M059J (cell line): ENCODE measurements at places on chromosomes 12 and 14.

GRCh38 chr14:47619392-47619791 lies 56.0 kb downstream of the MDGA2 start:
- peak; percentile 31 for DNase-seq

DNA sequence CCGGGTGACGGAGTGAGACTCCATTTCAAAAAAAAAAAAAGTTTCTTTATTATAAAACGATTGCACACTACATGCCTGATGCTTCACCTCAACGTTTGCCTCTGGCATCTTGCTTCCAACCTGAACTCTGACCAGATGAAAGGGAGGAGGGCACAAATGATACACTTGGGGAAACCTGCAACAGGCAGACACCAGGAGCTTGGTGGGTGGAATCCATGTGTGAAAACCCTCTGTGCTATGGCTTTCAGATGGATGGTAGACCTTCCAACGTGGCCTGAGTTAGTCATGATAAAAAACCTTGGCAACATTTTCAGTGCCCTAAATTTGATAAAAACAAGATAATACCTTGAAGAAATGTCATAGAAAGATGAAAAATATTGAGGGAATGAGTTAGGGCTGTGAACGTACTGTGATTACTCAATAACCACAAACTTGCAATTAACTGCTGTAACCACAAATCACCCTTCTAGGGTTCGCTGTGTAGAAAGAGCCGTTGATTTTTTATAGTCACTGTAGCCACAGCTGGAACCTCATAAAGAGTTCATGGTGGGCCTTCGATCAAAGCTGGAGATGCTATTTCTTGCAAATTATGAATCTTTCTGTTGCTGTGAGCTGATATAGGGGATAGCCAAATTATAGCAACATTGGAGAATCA lies 26.1 kb upstream of the GZMB start:
- DNase-seq: peak; percentile 0

DNA sequence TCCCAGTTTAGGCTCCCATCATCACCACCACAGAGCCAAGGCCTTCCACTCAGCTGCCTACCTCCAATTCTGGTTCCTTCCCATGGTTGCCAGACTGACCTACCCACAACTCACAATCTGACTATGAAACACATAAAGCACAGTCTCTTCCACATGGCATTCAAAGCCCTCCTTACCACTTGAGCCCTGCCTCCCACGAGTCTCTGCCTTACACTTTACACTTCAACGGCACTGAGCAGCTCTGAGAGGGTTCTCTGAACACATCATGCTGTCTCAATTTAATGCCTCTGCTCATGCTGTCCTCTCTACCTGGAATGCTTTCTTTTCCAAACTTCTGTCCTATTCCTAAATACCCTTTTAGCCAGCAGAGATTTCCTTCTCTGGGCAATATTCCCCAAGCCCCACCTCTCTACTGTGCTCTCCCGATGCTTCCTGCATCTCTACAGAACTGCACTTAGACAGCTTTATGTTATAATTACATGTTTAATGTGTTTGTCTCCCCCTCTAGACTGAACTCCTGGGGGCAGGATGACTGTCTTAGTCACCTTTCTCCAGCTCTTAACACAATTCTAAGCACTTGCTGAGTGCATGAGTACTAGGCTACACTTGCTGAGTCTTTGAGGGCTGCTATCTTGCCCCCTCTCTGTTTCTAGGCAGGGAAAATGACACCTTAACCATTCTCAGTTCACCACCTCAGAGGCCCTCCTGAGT lies 23.5 kb downstream of the FMNL3 start:
- DNase-seq: no peak

DNA sequence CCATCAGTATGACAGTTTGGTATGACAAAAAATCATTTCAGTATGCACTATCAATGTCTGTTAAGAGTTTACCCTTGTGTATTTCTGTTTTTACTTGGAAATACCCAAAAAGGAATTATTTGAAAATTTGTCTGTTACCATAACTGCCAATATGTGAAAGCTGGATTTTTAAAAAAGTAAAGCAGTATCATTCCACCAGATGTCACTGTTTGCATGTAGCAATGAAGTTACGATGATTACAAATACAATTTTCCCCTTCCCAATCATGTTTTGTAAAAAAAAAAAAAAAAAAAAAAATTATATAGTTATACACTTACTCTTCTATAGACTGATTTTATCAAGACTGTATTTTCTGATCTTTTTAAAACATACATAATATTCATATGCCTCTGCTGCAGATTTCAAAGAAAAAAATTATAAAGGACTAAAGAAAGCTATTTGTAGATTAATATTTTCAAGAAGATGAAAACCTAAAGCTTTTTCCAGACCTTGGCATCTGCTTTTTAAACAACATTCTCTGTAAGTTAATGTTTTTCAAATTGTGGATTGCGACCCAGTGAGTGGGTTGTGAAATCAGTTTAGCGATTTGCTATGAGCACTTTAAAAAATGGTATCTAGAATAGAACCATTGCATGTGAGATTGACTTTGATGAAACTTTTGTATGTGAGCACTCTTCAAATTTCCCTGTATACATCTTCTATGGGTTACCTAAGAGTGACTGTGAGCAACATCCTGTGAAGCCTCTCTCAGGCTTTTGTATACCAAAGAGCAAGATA lies 114.2 kb downstream of the TTC6 start:
- no peak for DNase-seq

- peak; percentile 70 for DNase-seq
These were observed 1.2 kb downstream of the SRSF9 start for GRCh38 chr12:120468325-120468820.

- DNase-seq: no peak
These were observed 86.2 kb upstream of the PPM1H start for GRCh38 chr12:63021116-63021515.
